ENCODE measurements at places on chromosomes 7 and 10. TPM values are rescaled to one million over a fixed set of nuclear protein-coding genes. Genes with fewer than 3 reads are reported as not detected.
A peak's percentile ranks its signal among the peaks of the same experiment; 100 is the strongest.

GRCh38 chr10:131779661-131780394 lies 121.0 kb upstream of the PPP2R2D start:
- no peak overlapping the region for H3K4me3 ChIP-seq
- H3K4me1 ChIP-seq, result no peaks in the 10 kb centered on the region
- no peaks in the 10 kb centered on the region for H3K27me3 ChIP-seq
- no peak for DNase-seq
- H3K36me3 ChIP-seq, result no peaks in the 10 kb centered on the region
- H3K27ac ChIP-seq, result no peak overlapping the region

- no peaks in the 10 kb centered on the region for H3K27me3 ChIP-seq
- DNase-seq, result no peak
- peaks cover 61% of the 10 kb centered on the region for H3K4me1 ChIP-seq
- peak overlapping the region; percentile 93 for H3K27ac ChIP-seq
These were observed 3.4 kb downstream of the TCF7L2 start for GRCh38 chr10:112953174-112954159.

GRCh38 chr10:79282388-79282787 lies 64.9 kb upstream of the PPIF start:
- H3K27ac ChIP-seq, result no peak overlapping the region
- DNase-seq, result no peak

GRCh38 chr7:43791665-43792064 lies 33.2 kb downstream of the BLVRA start:
- peaks cover 75% of the 10 kb centered on the region for H3K36me3 ChIP-seq
- no peaks in the 10 kb centered on the region for H3K27me3 ChIP-seq
- peaks cover 32% of the 10 kb centered on the region for H3K4me1 ChIP-seq
- no peak for DNase-seq
- H3K4me3 ChIP-seq, result no peak overlapping the region
- peak overlapping the region; percentile 65 for H3K27ac ChIP-seq

DNA sequence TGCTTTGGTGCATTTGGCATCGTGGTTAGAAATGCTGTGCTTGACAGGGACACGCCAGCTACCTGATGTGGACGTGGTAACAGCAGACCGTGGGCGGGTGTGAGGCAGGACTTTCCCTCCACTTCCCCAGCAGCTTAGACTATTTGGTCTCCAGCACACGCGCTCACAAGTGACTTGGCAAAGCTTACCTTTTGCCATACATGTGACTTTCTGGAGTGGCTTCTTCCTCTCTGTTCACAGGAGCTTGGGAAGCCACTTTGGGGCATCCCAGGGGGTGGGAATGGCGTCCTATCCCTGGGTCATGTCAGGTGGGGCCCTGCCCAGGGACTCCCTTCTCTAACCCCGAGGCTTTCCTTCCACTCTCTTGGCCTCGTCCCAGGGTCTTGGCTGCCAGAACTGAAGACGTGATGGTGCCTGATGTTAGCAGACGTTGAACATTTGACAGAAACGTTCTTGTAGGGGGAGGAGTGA lies 228.7 kb upstream of the KLF6 start:
- no peaks in the 10 kb centered on the region for H3K27me3 ChIP-seq
- H3K27ac ChIP-seq, result peak overlapping the region; percentile 24
- DNase-seq, result peak; percentile 45
- peaks cover 7% of the 10 kb centered on the region for H3K4me1 ChIP-seq
- H3K36me3 ChIP-seq, result no peaks in the 10 kb centered on the region

- H3K27me3 ChIP-seq, result no peaks in the 10 kb centered on the region
- H3K4me3 ChIP-seq, result no peak overlapping the region
- H3K27ac ChIP-seq, result no peak overlapping the region
- peaks cover 6% of the 10 kb centered on the region for H3K36me3 ChIP-seq
These were observed 23.6 kb downstream of the AKR1B1 start for GRCh38 chr7:134435161-134435920.

- no peaks in the 10 kb centered on the region for H3K36me3 ChIP-seq
- H3K27me3 ChIP-seq, result no peaks in the 10 kb centered on the region
- DNase-seq, result no peak
- H3K4me1 ChIP-seq, result no peaks in the 10 kb centered on the region
- no peak overlapping the region for H3K4me3 ChIP-seq
- H3K27ac ChIP-seq, result no peak overlapping the region
These were observed 31.9 kb downstream of the HEPACAM2 start for GRCh38 chr7:93194386-93194785.

GRCh38 chr10:131902691-131903090 lies 1.9 kb downstream of the PPP2R2D start:
- no peak for DNase-seq
- H3K36me3 ChIP-seq, result no peaks in the 10 kb centered on the region
- peaks cover 65% of the 10 kb centered on the region for H3K4me1 ChIP-seq
- H3K4me3 ChIP-seq, result no peak overlapping the region
- H3K27me3 ChIP-seq, result peaks cover 13% of the 10 kb centered on the region

DNA sequence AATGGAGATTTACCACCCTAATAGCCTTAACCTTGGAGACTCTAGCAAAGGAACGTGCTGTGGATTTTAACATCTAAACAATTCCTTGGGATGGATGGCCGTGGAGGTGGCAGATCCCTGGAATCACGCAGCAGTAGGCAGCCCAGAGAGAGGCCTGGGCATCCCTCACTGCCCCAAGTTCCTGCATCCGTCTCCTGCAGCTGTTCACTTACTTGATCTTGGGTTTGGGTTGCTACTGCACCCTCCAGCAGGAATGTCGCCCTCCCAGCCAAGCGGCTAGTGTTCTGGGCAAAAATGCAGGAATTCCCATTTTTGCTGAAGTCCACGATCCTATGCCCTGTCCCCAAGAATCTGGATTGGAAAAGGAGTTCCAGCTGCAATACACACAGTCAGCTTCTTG lies 166.7 kb upstream of the SH2B2 start:
- H3K4me3 ChIP-seq, result no peak overlapping the region
- peaks cover 7% of the 10 kb centered on the region for H3K4me1 ChIP-seq

MDFIC gene
- total RNA-seq, result 34.5 TPM

BLNK gene
- total RNA-seq, result 0.97 TPM

FKBP9 gene
- 123 TPM for total RNA-seq

SCART1 gene
- 1.5 TPM for total RNA-seq

ABCA13 gene
- under 0.01 TPM for total RNA-seq

Data from esophagus muscularis mucosa (tissue), 4 donors.